CD4-positive, alpha-beta T cell treated with Interleukin-10 for 1 hour (primary cell): ENCODE measurements at places on chromosomes 2 and 18.
A peak's percentile ranks its signal among the peaks of the same experiment; 100 is the strongest.

DNA sequence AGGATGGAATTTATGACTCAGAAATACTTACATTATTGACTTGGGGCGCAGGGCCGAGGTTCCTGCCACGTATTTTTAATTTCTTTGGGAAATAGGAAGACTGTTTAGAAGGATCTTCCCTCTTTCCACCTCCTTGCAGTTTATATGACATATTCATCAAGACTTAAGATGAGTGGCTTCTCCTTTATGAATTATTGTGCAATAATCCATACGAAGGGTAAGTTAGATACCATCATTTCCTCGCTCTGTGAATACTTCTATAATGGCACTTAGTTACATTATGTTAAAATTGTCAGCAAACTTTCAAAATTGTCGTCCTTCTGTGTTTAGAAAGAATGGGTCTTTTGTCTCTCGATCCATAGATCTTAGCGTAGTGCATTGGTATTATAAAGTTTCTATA lies 328.8 kb upstream of the UBE2E3 start:
- no peak for DNase-seq

DNA sequence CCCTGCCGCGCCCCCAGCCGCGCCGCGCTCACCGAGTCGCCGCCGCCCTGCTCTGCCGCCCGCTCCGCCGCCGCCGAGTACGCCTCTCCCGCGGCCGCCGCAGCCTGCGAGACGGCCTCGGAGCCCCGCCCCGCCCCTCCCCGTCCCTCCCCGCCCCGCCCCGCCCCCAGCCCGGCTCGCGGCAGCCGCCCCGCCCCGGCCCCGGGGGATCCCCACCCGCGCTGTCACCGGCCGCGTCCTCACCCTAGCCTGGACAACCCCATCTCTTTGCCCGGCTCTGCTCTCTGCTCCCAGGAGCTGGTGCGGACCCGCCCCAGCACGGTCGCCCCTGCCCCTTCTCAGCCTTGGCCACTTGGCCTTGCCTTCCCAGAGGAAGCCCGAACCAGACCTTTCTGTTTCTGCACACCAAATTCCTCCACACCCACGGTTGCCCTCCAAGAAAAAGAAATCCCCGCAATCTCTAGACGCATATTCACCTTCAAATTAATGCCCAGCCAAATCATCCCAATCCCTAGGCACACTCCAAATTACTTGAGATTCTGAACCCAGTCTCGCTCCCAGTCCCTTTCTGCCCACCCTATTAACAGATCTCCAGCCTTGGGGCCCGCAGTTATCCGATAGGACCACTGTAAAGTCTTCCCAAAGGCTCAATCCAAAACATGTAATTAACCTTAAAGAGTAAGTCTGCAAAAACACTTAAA lies at the start of gene CYRIA:
TSS of gene CYRIA (minus strand) at position 87 of the 701 bp plus-strand sequence. CDS start 77,715 bp downstream, outside the sequence.
- DNase-seq: peak; percentile 54

GRCh38 chr2:69114534-69114933 lies 101.6 kb downstream of the ANTXR1 start:
- DNase-seq: no peak

- peak; percentile 28 for DNase-seq
These were observed at the start of gene CFAP65 for GRCh38 chr2:219041252-219041651. Gene CFAP65 (minus strand): TSS chr2:219041516. CDS start chr2:219039048, 2,468 bp downstream.

DNA sequence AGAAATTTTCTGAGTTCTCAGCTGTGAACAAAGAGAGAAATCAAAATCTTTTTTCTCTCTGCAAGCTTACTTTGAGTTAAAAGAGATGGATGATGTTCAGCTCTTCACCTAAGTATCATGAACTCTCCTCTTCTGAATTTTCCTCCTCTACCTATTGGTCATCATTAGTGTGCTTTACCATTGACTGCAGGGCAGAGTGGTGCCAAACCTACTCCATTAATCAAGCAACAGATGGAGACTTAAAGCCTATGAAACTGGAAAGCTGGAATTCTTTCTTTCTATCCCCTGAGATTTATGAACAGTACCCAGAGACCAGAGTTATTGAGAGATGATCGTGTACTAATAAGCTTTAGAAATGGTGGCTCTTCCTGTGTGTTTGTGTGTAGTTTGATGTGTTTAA lies 31.3 kb upstream of the LINC00305 start:
- no peak for DNase-seq

DNA sequence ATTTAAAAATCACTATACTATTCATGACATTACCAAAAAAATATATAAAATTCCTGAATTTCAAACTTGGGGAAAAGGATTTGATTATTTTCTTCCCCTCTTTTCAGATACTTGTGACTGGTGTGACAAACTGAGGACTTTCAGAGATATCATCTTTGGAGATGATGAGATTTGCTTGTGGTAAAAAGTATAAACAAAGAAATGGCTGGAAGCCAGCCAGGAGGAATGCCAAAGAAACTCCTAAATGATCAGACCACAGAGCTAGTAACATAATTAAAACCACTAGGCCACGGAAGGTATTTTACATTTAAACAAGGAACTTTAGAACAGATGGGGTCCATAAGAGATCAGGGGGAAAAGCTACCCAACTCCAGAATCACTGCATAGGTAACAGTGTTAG lies 58.7 kb downstream of the PIGN start:
- DNase-seq: no peak

- DNase-seq: no peak
These were observed 69.8 kb downstream of the REV1 start for GRCh38 chr2:99420031-99420430.

DNA sequence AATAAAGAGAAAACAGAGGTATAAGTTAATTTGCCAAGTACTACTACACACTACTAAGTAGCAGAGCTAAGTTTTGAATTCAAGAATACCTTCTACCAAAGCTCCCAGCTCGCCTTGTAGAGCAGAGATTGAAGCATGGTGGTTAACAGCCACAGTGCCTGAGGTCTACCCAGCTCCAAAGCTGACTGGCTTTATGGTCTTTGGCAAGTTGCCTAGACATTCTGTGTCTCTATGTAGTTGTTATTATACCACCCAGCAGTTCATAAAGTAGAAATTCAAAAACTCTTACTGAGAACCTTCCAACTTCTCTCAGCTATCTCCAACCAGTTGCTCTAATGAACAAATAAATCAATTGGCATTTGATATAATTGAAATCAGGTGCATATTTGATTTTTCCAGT lies 87.8 kb downstream of the PDE11A start:
- no peak for DNase-seq

GRCh38 chr2:110866045-110866444 lies 133.7 kb downstream of the ACOXL start:
- DNase-seq: no peak

DNA sequence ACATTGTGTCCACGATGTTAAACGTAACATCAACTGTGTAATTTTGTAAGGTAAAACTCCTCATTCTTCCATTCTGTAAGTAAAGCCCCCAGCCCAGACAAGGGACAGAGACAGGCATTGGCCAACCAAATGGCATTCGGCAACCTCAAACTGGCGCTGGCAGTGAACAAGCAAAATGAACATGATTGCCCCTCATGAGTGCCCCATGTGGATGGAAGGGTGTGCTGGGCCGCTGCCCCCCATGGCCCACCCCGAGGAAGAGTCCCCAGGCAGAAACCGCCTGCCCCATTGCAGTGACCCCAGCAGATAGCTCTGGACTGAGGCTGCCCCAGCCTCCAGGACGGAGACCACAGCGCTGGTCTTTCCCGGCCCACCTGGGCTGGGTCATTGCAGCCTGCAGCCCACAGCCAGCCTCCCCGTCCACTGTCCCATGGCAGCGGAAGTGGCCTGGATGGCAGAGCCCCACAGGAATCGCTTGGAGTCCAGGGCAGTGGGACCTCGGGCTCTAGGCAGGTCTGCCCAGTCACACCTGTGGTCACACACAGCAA lies 220.2 kb downstream of the HDAC4 start:
- no peak for DNase-seq

DNA sequence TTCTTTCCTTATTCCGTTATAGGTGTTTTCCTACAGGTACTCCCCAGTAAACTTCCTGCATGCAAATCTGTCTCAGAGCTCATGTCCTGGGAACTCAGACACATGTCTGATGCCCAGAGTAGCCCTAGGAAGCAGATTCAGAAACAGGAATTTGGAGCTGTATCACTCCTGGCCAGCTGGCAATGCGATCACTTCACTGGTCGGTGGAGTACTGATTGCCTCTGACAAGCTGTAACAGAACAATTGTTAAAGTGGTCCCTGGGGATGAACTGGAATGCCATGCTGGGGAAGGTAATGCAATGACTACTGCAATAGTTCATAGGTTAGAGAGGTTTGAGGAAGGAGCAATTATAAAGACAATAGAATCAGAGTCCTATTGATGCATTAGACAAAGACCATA lies 131.6 kb upstream of the DOCK10 start:
- no peak for DNase-seq

GRCh38 chr2:24721470-24721869 lies 71.7 kb downstream of the PTRHD1 start:
- no peak for DNase-seq

- DNase-seq: no peak
These were observed 652 bp downstream of the GCA start for GRCh38 chr2:162344617-162344950.

GRCh38 chr2:126513033-126513432 lies 142.9 kb upstream of the GYPC start:
- no peak for DNase-seq

- DNase-seq: peak; percentile 41
These were observed 19.2 kb upstream of the TANK start for GRCh38 chr2:161141033-161141432.

- no peak for DNase-seq
These were observed 667.5 kb upstream of the HS6ST1 start for GRCh38 chr2:128986026-128986715.

- DNase-seq: no peak
These were observed 61.5 kb downstream of the AGAP1 start for GRCh38 chr2:235555371-235555770.

DNA sequence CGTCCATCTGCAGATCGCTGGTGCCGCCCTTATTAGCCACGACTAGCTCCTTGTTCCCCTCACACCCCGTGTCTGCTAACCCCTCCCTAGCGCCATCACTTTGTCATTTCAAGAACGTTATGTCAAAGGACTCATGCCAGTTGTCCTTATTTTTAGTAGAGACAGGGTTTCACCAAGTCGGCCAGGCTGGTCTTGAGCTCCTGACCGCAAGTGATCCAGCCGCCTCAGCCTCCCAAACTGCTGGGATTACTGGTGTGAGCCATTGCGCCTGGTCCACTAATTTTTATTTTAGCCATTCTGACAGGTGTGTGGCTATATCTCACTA lies 138.9 kb upstream of the HDAC4 start:
- no peak for DNase-seq

- peak; percentile 19 for DNase-seq
These were observed 19.1 kb downstream of the HDAC4 start for GRCh38 chr2:239381709-239382134.

DNA sequence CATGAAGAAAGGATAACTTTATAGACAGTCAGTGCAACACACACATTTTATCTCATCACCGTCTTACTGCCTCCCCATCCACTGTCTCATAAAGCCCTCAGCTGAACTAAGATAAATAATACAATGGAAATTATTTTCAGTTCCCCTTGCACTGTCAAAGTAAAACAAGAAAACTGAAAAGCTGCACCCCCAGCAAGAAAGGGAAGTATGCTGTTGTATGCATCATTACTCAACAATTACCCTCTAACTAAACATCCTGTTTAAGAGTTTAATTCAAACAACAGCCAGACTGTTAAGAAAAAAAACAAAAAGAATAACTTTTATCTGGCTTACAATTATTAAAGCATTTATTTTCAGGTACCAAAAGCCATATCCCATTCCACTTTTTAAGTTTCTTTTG lies 25.0 kb downstream of the MPPE1 start:
- DNase-seq: no peak

GRCh38 chr2:58826795-58827194 lies 585.7 kb upstream of the FANCL start:
- DNase-seq: no peak

DNA sequence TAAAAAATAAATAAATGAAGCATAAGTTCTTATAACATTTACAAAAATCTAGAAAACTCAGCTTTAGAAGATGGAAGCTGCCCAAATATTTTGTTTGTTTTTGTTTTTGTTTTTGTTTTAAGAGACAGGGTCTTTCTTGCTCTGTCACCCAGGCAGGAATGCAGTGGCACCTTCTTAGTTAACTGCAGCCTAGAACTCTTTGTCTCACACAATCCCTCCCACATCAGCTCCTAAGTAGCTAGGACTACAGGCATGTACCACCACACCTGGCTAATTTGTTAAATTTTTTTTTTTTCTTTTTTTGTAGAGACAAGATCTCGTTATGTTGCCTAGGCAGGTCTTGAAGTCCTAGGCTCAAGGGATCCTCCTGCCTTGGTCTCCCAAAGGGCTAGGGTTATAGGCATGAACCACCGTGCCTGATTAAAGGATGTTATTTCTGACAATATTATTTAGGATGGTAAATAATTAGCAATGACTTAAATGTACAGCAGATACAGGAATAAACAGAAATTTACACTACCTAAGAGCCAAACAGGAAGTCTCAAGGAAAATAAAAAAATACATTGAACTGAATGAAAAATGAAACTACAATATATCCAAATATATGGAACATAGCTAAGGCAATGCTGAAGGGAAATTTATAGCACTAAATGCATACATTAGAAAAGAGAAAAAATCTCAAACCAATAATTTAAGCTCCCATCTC lies 17.2 kb downstream of the SESTD1 start:
- DNase-seq: no peak

DNA sequence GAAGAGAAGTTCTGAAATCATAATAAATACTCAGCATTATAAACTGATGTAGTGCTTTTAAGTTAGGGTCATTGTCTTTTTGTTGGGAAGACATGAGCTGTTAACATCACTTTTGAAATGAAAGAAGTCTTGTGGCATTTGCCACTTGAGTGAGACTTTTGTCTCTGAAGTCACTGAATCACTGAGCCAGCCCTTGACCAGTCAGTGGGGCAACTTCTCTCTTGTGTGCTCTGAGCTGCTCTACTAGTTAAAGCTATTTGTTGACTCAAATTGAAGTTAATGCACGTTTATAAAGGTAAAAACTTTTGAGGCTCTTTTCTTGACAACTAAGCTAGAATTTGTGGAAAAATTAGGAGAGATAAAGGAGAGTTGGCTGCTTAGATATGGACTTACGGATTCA lies 6.7 kb downstream of the WDR43 start:
- DNase-seq: no peak

DNA sequence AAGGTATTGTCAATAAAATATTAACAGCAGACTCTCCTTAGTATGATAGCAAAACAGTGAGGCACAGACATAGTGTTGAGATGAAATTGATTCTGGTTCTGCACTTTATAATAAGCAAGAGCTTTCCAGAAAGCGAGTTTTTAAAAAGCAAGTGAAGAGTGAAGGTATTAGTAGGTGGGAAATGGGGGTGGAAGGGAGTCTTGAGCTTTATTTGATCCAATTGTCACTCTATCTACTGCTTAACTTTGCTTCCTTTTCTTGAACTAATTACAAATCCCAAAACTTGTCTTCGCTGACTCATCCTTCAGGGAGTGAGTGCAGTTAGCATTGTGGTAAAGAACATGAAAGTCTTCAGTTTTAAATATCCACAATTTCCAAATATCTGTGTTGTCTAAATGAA lies 120.6 kb upstream of the BOD1L2 start:
- DNase-seq: no peak
